GM10248 (cell line): ENCODE measurements at places on chromosomes 7 and 10.

GRCh38 chr10:51073453-51074237, 642 bp upstream of the PRKG1 start:
- DNase-seq = peak; percentile 23

GRCh38 chr7:77444123-77444522, 28.0 kb upstream of the GSAP start:
- DNase-seq = no peak

DNA sequence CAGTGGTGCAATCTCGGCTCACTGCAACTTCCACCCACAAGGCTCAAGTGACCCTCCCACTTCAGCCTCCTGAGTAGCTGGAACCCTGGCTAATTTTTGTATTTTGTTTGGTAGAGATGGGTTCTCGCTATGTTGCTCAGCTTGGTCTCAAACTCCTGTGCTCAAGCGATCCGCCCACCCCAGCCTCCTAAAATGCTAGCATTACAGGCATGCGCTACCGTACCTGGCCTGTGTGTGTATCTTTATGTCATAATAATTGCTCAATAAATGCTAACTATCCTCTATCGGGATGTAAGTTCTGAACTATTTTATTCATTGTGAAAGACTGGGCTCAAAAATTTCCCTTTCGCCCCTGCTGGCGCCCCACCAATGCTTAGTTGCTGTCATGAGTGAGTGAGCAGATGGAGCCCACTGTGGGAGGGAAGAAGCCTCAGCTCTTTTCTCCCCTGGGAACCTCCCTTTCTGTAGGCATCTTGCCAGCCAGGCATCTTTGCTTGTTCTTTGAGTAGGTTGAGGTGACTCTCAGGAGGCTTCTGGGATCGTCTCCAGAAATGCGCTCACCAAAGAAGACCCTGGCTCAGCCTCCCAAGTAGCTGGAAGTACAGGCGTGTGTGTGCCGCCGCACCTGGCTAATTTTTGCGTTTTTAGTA, 38.3 kb downstream of the CAMK1D start:
- DNase-seq = no peak

DNA sequence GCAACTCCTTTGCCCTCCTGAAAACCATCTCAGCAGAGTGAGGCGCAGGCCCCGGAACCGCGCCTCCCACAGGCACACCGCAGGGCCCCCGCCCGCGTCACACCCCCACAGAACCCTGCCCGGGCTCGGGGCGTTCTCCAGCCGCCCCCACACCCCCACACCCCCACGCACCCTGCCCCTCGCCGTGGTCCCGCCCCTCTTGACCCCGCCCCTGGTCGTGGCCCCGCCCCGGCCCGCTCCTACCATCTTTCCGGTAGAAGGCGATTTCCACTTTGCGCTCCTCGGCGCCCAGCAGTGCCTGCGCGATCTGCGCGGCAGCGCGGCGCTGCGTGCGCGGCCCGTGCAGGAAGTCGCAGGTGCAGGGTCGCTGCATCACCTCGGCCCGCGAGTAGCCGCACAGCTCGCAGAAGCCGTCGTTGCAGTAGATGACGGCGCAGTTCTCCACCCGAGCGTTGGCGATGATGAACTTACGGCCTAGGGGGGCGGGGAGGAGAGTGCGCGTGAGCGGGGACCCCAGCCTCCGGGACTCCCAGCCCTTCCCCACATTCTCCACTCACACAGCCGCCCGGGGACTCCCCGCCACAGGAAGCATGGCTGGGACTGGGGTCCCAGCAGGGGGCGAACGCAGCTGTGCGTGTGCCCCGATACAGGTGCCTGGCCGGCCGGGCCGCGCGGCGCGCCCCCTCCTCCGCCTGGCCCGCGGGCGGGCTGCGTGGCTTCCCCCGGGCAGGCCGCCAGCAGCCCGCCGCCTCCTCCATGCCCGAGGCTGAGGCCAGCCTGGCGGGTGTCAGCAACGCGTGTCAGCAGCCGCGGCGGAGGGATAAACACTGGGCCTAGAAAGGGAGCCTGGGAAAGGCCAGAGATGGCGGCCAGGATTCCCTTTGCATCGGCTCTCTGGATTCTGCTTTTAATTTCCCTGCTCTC, 3.4 kb downstream of the KCNH2 start:
- peak; percentile 74 for DNase-seq

DNA sequence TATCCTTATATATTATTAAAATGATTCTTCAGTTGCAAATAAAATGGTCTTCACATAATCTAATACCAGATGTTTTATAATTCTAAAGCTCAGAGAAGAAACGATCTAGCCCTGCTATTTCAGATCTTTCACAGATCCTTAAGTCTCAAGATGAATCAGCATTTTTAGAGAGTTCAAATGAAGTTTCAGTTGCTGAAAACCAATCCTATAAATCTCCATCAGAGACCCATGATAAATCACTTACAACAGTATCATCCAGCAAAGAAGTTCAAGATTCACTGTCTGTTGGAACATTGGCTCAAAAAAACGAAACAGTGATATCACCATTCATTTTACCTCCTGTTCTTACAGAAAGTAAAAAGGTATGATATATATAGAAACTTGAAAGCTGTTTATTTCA, 137.0 kb downstream of the CCDC7 start:
- DNase-seq = no peak

DNA sequence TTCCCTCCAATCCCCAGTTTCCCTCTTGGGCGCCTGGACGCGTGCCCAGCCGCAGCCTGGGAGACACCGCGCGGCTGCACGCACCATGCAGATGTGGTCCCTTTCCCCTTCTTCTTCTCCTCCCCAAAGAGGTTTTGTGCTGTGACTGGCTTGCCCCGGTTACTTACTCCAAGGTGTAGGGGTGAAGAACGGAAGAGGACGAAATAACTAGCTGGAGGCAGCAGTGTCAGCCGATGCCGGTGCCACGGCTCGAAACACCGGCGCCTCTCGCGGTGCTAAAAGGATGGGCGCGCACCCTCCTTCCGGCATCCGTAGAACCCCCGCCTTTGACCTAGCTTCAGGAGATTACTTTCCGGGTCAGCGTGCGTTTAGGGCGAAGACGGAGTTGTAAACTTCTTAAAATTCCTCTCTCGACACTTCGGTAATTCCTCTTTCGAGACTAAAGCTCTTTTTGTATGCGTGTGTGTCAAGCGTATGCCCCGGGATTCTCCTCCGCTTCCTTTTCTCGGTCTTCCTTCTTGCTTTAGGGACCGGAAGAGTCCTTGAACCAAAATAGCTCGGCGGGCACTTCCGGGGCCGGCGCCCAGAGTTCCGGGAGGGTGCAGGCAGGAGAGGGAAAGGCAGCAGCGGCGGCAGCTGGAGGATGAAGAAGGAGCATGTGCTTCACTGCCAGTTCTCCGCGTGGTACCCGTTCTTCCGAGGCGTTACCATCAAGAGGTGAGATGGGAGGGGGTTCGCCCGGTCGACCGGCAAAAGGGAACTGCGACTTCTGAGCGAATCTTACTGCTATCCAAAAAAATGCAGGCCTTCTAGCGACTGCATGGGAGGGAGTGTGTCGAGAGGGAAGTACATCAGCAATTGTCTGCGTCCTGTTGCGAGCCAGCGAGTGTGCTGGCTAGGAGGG, at the start of the genes CDC123 and NUDT5:
Gene CDC123, plus strand, starts transcription at position 586 of the 904 bp plus-strand sequence. Its CDS starts 58 bp downstream, at position 644.
Gene NUDT5, minus strand, starts transcription at position 289 of the 904 bp plus-strand sequence. CDS start 9,600 bp downstream, outside the sequence.
- peak; percentile 92 for DNase-seq

DNA sequence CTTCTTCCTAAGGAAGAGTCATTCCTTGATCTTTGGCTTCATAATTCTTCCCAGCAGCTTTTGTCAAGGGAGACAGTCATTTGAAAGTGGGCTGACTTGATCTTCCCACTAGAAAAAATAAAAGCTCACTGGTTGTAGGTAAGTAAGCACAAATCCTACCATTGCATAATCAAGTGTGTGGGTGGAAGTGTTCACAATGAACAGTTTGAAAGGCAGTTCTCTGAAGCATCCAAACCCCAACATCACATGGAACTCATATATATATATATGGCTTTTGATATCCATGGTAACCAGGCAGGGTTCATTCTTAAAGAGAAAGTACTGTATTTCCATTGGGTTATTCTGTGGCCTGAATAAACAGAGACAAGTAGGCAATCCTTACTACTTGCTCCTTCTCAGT, 51.6 kb downstream of the ARMH3 start:
- no peak for DNase-seq

- DNase-seq = peak; percentile 16
Observed at GRCh38 chr7:33903791-33904680, 1.3 kb upstream of the BMPER start.

DNA sequence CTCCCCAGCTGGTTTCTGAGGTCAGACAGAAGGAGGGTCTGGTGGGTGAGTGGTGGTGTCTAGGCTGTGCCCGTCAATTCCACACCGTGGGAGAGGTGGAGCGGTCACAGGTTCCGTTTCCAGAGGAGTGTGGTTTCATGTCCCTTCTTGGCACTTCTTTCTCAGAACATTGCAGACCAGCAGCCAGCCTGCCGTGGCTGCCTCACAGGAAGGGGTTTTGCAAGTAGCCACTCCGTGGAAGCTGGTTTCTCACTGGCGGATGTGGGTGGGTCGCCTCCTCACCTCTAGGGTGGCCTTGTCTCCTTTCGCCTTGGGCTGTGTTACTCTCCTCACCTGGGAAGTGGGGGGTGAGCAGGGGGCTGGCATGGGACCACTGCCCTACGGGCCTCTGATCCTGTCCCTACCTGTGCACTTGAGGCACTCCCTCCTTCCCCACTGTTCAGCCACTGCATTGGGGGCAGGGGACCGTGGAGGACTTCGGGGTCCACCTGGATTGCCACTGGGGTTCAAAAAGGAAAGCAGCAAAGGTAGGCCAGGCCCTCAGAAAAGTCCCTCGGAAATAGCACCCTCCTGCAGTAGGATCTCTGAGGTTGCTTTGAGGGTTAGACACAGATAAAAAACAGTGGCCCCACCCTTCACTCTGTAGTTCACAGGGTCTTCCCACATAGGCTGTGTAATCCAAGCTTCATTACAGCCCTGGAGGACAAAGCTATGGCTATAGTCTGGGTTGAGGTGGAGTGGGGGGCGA, 33.9 kb downstream of the TSPAN14 start:
- no peak for DNase-seq

DNA sequence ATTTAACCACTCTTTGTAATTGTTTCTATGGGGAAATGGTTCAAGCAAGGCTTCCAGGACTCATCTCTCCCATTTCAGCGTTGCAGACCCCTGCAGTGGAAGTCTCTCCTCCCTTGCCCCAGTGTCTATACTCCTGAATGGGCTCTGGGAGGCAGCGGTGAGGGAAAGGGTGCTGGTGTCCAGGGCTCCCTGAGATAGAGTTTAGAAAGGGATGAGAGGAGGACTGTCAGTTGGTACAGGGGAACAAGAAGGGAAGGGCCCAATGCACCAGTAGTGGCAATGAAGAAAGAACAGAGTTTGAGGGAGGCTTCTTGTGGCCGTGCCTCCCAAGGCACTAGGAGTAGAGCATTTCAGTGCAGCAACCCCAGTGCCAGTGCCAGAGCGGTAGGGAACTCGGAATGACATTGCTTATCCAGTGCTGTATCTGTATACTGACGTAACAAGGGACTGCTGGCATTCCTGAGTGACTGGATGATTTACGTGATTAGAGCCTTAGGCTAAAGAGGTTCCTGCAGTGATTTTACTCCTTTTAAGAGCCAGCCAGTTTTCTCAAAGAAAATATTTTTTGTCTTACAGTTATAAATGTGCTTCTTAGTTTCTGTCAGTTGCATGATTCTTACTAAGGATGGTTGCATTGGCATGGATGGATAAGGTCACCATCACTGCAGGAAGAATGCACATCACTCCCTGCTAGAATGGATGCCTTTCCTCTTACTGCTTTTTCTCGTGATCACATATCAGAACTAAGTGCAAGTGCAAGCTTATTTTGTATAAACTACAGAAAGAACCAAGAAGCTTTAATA, 28.0 kb downstream of the PRPF18 start:
- no peak for DNase-seq

DNA sequence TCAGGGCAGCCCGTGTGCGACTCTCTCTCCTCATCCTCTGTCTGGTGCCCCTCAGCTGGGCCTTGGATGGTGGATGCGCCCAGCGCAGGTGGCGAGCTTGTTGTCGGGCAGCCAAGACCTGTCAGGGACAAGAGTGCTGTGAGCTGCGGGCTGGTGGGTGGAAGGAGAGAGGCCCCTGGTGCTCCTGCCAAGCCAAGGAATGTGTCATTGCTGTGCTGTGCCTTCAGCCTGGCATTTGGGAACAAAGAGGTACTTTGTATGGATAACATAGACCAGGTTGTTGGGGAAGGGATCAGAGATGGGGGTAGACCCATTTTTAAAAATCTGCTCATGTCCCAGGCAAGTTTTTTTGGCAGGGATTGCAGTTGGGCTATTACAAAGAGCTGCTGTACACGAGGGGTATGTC, 120.9 kb downstream of the PKD1L1 start:
- no peak for DNase-seq

DNA sequence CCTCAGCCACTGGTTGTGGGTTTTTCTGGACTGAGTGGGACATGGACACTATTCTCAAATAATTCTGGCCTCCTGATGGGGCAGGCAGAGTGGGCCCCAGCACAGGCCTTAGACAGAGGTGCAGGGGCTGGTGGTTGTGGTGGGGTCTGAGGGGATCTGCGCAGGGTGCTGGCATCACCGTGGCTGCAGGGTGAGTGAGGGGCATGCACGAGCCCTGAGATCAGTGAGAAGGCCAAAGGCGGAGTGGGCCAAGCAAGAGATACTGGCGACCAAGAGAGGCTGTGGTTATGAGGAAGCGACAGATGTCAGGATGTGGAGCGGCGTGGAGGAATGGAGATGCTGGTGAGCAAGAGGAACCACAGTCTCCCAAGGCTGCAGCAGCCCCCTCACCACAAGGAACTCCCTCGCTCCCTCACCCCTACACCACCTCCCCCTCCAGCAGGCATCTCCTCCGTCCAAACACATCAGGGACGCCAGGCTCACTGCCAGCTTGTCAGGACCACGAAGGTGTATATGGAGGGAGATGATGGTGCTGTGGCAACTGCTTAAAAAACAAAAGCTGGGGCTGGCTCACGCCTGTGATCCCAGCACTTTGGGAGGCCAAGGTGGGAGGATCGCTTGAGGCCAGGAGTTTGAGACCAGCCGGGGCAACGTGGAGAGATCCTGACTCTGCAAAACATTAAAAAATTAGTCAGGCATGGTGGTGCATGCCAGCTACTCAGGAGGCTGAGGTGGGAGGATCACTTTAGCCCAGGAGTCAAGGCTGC, 9.6 kb downstream of the PRF1 start:
- DNase-seq = no peak

- DNase-seq = no peak
Observed at GRCh38 chr10:60901561-60902235, 42.3 kb downstream of the RHOBTB1 start.

DNA sequence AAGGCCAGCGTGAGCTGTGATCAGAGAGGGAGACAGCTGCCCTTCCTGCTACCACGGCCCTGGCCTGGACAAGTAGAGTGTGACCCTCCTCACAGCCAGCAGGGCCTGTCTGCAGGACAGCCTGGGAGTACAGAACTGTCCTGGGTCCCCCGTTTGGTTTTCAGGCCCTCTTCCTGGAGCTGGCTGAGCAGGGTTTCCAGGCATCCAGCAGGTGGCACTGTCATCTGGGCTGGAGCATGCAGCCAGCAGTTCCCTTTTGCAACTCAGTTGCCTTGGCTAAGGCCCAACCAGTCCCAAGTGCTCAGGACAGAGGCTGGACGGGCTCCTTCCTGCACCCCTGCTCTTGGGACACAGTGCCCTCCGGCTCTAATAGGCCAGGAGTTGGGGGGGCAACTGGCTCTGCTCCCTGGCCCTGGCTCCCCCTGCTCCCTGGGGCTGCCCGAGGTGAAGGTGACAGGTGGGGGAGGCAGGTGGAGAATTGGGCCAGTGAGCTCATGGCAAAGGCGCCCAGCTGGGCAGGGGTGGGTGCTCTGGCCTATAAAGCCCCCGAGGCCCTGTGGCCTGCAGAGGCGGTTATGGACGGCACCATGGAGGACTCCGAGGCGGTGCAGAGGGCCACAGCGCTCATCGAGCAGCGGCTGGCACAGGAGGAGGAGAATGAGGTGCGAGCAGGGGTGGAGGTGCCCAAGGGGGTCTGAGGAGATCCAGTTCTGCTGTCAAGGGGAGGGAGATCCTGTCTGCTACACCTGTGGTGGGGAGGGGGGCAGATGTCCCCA, at the start of gene ANKRD2:
Gene ANKRD2, plus strand, starts transcription at position 566 of the 776 bp plus-strand sequence. Its CDS starts 10 bp downstream, at position 576.
- peak; percentile 83 for DNase-seq

GRCh38 chr7:6650521-6651011, 13.4 kb downstream of the ZNF316 start:
- DNase-seq = no peak
